Activated CD4-positive, alpha-beta T cell treated with anti-CD3 and anti-CD28 coated beads for 4 hours (primary cell): ENCODE measurements at places on chromosomes 6 and 20.

GRCh38 chr6:33589731-33590530 is 9.9 kb upstream of the BAK1 start:
- peak; percentile 48 for DNase-seq

DNA sequence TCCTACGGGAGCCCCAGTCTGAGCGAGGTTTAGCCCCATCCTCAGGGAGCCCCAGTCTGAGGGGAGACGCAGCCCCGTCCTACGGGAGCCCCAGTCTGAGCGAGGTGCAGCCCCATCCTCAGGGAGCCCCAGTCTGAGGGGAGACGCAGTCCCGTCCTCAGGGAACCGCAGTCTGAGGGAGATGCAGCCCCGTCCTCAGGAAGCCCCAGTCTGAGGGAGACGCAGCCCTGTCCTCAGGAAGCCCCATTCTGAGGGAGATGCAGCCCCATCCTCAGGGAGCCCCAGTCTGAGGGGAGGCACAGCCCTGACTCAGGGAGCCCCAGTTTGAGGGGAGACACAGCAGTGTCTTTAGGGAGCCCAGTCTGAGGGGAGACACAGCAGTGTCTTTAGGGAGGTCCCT is 27.9 kb downstream of the VEGFA start:
- no peak for DNase-seq

- no peak for DNase-seq
These were observed 142.4 kb downstream of the ISM1 start for GRCh38 chr20:13363473-13363872.

GRCh38 chr6:73471686-73472290 is 10.3 kb downstream of the MTO1 start:
- DNase-seq: no peak

DNA sequence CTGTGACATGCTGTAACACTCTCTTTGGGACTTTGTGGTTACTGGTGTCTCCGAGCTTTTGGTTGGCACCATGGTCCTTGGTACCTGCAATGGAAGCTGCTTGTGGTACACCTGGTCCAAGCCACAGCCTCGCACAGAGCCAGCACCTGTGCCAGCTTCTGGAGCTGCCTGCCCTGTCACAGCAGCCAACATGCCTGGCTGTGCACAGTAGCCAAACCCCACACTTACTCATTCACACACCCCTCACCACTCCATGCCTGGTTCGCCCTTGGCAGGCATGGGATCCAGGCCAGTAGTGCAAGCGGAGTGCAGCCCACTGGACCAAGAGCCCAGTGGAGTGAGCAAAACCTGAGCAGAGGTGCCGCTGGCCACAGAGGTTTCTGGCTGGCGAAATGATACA is 459.9 kb downstream of the TBC1D32 start:
- DNase-seq: no peak

DNA sequence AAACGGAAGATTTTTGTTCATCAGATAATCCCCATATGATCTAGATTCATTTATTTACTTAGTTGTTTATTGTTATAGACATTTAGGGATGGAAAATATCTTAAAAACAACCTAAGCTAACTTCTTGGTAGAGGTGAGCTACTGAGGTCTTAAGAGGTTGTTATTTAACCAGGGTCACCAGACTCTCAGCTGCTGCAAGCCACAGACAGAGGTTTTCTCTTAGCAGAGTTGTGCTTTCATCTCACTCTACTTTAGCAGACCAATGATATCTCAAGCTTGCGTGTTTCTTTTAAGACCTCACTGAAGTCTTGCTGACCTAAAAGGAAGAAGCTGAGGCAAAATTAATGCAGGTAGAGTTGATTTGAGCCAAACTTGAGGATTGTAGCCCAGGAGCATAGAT is 43.6 kb downstream of the NCOA7 start:
- DNase-seq: no peak

DNA sequence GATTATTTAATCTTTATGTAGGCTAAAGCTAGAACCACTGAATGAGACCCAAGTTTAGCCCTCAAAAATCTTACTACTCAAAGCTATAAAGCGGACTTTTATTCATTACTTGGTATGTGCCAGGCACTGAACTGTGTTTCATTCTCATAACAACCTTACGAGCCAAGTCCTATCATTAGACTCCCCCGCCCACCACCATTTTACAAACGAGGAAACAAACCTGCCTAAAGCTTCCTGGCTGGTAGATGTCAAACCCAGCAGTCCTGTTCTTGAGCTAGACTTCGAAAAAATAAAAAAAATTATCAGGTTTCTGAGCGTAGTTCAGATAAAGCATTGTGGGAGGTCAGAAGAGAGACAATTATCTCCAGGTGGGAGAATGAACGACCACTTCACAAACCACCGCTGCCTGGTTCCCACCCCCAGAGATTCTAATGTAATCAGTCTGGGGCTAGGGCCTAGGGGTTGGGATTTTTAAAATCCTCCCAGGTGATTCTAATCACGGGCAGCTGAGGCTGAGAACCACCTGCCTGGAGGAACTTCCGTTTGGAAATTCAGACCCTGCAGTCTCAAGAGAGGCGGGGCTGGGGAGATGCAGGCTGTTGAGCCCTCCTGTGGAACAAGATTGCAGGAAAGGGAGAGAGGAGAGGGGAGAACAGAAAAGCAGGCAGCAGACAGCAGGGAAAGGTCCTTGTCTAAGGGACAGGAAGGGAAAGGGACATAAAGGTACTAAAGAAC is 8.6 kb downstream of the ADTRP start:
- no peak for DNase-seq

DNA sequence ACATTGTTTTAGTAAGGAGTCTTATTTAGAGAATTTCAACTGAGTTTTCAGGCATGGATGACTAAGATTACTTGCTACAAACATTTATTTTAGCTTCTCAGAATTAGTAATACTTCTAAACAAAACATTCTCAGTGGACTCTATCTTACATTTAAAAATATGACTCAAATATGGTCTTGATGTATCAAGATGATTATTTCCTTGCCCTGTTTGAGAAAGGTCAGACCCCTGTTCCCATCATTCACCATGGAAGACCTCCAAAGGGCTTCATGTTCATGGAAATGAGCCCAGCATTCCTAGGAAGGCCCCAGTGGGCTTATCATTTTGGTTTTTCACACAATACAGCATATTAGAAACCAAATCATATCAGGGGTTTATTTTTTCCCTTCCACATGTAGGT is 24.6 kb upstream of the TRPC4AP start:
- no peak for DNase-seq

DNA sequence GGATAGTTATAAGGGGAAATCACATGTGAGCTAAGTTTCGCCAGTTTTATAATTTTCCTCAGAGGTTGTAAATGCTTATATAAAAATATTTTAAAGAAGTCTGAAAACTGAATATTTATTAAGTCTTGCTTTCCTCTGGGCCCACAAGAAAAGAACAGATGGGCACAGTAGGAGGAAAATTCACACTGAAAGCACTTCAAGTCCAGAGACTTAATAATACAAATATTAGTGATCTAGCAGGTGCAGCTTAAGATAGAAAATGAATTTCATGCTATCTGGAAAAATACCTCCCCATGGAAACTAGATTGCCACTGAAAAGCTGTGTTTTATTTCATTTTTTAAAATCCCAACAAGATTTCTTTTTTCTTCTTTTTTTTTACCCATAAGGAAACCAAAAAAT is 47.2 kb downstream of the ORC3 start:
- no peak for DNase-seq

GRCh38 chr20:19995220-19995863 is 21.8 kb upstream of the NAA20 start:
- no peak for DNase-seq

GRCh38 chr6:55277646-55278045 is 49.6 kb upstream of the GFRAL start:
- DNase-seq: no peak

- DNase-seq: no peak
These were observed 77.6 kb upstream of the MOCS1 start for GRCh38 chr6:40011844-40012243.

- no peak for DNase-seq
These were observed 52.6 kb downstream of the THBS2 start for GRCh38 chr6:169200893-169201514.

DNA sequence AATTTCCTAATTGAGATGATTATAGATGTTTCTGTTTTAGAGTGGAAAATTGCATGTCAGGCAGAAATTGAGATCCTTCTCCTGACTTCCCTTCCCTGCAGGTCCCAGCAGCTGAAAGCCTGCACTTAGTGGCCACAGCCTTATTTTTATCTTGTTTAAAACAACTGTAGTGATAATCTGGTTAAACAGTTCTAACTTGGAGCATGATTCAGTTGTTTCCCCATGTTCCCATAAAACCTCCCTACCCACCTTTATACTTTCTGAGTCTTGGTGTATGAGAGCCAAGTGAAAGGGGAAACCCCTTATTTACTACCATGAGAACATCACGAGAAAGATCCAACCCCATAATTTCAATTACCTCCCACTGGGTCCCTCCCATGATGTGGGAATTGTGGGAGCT is 195.2 kb downstream of the SLC16A10 start:
- no peak for DNase-seq
